ENCODE measurements at places on chromosomes 5 and 9.

GRCh38 chr9:35636135-35636876 lies 14.4 kb downstream of the SIT1 start:
- DNase-seq: no peak

- DNase-seq: no peak
Measured at GRCh38 chr5:98880151-98880550, 48.7 kb downstream of the CHD1 start.

DNA sequence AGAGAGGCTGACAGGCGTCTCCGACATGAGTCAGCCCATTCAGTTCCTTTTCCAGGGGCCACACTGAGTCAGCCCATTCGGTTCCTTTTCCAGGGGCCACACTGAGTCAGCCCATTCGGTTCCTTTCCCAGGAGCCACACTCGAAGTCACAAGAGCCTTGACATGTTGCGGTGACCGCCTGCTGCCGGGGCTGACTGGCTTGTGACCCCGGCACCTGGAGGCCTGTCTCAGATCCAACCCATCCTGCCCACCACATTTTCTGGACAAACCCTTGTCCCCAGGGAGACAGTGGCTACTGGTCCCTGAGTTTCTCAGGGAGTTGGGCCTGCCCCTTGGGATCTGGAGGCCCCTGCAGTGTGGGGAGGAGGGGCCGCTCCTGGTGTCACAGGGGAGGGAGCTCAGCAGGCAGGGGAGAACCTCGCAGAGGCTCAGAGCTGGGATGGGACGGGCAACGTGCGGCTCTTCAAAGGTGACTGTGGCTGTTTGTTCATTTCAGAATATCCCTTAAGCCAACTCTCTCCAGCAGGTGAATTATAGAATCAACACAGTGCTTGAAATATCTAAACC lies 40.5 kb upstream of the LPCAT1 start:
- no peak for DNase-seq

GRCh38 chr9:37986771-37987258 lies 82.2 kb downstream of the SHB start:
- no peak for DNase-seq

- DNase-seq: no peak
Measured at GRCh38 chr5:112634166-112634565, 103.5 kb upstream of the APC start.
